Cortex of kidney (tissue), 1 donor: ENCODE measurements at places on chromosomes 16 and 17.

DNA sequence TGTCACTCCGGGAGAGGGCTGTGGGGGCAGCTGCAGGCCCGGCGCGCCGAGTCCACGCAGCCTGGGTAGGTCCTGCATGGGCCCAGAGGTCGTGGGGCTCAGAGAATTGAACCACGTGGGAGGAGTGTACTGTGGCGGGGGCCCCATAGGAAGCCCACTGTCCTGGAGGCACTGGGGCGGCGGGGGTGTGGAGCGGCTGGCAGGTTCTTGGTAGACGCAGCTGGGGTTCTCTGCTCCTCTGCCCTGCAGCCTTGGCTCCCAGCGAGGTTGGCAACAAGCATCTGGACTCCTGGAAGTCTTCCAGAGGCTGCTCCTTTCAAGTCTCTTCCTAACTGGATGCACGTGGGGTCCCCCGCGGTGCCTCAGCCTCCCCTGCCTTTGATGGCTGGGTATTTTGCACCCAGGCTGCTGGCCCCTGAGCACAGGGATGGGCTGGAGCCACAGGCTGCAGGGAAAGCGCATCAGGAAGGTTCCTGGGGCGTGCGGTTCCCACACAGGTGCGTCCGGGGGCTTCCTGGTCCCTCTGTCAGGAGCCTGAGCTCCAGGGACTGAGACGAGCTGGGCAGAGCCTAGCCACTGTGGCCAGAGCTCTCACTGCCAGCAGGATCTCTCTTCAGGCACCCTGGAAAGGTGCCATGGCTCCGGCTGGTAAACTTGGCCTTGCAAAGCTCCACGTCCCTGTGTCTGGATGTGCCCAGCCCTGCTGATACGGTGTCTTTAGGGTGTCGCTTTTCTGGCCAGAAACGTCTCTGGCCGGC is 9.3 kb downstream of the KCTD5 start:
- no peak for DNase-seq

- DNase-seq, result no peak
Measured at GRCh38 chr16:89828199-89828869, at the start of gene SPIRE2. TSS of gene SPIRE2 (plus strand) at chr16:89828475. CDS start at chr16:89828551, 76 bp downstream.

DNA sequence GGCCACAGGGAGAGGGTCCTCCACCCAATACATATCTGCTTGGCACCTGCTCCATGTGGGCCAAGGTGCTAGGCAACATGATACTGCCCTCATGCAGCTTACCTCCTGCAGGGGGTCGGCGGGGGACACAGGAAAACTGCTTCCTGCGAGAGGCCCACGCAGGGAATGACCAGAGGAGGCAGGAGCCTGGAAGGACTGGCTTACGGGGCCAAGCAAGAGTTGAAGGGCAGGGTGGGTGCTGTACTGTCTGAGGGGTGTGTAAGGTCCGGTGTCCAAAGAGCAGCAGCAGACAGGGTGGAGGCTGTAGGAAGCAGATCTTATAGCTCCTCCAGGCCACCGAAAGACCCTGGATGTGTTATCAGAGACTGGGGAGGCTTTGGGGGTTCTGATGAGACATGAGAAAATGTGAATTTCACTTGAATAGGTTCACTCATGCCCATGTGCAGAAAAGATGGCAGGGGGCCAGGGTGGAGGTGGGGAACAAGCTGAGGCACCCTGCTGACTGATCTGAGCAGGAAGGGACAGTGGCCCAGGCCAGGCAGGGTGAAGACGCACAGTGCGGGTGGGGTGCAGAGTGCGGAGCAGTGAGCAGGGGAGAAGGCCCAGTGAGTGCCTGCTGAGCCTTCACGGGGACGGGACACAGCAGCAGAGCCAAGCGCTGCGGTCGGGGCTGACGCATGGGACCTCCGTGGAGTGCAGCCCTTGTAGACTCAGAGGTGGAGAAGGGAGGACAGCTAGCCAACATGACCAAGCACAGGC is 8.3 kb downstream of the FLCN start:
- DNase-seq, result no peak

DNA sequence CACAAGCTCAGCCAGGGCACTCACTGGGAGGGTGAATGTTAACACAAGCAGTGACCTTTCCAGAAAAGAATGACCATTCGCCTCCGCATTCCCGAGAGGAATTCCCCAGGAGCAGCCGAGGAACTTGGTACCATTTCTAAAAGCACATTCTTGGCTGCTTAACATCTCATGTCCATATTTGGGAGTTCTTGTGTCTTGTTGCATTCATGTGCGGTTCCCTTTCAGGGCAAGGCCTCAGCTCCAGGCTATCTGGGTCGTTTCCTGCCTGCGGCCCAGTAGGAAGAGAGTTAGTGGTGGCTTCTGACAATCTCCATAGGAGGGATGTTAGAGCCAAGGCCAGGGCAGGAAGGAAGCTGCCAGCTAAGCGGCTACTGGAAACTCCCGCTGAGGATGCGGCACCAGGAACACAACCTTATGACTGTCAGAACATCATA is 27.8 kb upstream of the MEAK7 start:
- no peak for DNase-seq

DNA sequence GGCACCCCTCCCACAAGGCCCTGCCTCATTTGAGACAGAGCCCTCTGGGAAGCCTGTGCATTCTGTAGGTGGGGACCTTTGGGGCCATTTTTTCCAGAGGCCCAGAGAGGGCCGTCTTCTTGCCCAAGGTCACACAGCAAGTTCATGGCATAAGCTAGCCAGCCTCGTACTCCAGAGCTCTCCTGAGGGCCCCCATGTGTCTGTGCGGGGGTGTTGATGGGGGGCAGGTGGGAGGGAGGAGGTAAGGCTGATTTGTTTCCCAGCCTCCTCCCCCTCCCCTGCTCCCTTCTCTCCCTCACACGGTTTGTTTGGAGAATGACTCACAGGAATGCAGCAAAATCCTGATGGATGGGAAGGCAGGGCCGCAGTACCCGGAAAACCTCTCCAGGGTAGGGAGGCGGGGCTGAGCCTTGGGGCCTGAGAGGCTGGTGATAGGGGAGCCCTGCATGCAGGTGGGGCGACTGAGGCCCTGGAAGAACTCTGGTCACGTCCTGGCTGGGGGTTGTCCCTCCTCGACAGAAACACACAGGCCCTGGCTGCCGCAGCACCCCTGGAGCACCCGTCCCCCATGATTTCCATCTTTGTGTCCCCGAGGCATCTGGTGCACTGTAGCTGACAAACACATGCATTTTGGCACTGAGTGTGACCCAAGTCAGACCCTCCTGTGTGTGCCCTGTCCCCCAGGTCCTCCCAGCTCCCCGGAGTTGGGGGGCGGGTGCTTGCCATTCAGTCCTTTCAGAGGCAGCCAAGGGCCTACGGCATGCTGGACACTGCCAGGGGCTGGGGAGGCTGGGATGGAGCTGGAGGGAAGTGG is 29.7 kb downstream of the RAI1 start:
- DNase-seq, result no peak

DNA sequence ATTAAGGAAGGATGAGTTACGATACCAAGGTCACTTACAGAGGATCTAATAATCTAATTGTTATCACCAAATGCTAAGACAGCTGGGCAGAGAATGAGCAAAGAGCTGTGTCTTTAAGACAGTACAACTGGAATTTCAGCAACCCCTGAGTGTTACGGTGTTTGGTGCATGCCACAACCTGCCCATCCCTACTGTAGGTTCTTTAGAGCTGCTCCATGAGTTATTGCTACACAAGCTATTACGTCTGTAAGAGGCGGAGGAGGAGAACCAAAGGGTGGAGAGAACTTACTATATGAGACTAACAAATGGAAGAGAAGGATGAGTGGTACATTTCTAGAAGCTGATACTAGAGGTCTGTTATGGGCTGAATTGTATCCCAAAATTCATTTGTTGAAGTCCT is 14.2 kb upstream of the C17orf78 start:
- DNase-seq, result no peak

- no peak for DNase-seq
Measured at GRCh38 chr17:72852277-72852938, 240.1 kb downstream of the SLC39A11 start.

DNA sequence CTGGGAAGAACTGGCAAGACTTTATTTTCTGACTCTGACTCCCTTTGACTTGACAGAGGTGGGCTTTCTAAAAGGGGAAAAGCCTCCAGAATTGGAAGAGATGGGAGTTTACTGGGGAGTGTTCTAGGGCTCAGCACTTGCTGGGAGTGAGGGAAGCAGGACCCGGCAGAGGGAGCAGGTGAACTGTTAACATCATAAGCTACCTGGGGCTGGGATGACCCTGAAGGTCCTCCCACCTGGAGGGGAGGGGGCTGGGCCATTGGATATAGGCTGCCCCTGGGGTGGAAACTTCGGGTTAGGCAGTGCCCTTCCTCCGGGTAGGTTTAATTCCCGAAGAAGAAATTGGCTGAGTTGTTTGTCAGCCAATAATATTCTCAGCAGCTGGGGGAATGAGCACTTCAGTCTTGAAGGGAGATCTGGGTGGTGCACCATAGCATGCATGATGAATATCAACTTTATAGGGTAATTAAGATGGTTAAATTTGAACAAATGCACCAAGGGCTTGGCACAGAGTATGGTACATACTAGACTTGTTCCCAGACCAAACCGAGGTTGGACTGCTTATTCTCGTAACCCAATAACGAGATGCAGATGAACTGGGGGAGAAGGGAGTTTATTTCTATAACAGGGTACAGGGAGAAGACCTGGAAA is 337.0 kb downstream of the HAPSTR1 start:
- DNase-seq, result no peak

GRCh38 chr16:3998793-3999478 is 117.3 kb downstream of the ADCY9 start:
- DNase-seq, result no peak

DNA sequence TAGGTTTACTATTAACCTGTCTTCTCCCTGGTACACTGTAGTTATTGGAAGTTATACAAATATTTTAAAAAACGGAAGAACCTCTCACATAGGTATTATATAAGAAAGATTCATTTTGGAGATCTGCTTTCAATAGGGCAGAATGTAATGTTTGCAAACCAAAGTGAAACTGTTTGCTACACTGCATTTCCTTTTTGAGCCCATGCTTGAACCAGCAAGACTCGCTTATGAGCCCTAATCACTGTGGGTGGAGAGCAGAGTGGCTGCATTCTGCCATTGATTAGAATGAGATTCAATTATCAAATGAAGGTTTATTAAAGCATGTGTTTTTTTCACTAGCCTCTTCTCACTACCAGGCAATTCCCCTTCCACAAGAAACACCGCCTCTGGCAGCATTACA is 589.7 kb downstream of the CDH11 start:
- DNase-seq, result no peak

GRCh38 chr16:54867302-54867832 is 63.3 kb upstream of the IRX5 start:
- DNase-seq, result no peak

DNA sequence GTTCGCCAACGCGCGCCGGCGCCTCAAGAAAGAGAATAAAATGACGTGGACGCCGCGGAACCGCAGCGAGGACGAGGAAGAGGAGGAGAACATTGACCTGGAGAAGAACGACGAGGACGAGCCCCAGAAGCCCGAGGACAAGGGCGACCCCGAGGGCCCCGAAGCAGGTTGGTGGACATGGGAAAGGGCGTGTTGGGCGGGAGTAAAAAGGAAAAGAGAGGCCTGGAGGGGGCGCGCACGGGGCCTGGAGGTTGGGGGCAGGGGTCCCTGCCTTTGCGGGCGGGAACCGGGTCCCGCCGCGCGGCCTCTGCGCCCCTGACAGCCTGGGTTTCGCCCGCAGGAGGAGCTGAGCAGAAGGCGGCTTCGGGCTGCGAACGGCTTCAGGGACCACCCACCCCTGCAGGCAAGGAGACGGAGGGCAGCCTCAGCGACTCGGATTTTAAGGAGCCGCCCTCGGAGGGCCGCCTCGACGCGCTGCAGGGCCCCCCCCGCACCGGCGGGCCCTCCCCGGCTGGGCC is 2.1 kb downstream of the IRX5 start:
- DNase-seq, result no peak

GRCh38 chr17:12900474-12900873 is 111.2 kb downstream of the ARHGAP44 start:
- no peak for DNase-seq
